Activated naive CD4-positive, alpha-beta T cell treated with anti-CD3 and anti-CD28 coated beads for 36 hours (primary cell): ENCODE measurements at places on chromosomes 12 and 14.

DNA sequence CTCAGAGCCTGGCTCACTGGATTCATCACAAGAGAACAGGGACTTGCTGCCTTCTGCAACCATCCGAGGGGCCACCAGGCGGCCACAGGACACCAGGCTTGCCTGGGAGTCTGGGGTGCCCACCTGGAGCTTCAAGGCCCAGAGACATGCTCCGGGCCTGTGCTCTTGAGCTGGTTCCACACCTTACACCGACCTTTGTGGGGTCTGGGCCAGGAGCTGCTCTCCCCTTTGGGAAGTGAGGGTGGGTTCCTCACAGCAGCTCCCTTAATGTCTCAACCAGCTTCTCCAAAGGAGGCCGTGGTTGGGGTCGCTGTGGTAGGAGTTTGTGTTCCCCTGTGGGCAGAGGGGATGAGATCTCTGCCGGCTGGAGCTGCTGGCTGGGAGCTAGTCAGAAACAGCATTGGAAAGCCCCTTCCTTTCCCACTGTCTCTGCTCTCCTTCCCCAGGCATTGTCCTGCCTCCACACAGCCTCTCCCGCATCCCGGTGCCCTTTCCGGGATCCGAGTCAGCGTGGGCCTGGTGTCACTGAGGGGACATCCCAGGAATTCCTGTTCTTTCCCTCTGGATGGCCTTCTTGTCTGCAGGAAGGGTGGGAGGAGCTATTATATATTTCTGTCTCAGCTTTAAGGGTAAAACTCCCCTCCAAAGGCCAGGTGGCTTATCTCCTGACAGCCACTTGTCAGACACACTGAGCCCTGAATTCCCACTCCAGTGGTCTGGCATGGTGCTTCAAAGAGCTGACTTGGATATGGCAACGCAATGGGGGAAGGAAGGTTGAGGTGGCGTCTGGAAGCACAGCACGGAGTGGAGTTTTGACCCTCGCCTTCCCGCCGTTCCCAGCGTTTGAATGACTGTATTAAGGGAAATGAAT lies 5.1 kb upstream of the PAPLN start:
- no peak for DNase-seq

DNA sequence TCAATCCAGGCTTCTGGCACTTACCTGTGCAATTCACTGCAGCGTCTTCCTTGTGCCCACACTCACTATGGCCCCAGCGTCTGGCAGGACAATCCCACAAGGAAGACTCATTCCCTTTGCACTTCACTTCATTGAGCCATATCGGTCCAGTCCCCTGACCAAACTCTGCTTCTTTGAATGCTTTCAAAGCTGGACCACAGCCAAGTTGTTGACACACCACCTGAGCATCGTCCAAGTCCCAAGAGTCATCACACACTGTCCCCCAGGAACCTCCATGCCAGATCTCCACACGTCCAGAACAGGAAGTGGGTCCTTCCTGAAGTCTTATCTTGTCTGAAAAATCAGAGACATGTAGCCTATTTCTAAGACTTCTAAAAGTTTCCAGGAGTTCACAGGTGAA lies 20.2 kb downstream of the CD163 start:
- no peak for DNase-seq

DNA sequence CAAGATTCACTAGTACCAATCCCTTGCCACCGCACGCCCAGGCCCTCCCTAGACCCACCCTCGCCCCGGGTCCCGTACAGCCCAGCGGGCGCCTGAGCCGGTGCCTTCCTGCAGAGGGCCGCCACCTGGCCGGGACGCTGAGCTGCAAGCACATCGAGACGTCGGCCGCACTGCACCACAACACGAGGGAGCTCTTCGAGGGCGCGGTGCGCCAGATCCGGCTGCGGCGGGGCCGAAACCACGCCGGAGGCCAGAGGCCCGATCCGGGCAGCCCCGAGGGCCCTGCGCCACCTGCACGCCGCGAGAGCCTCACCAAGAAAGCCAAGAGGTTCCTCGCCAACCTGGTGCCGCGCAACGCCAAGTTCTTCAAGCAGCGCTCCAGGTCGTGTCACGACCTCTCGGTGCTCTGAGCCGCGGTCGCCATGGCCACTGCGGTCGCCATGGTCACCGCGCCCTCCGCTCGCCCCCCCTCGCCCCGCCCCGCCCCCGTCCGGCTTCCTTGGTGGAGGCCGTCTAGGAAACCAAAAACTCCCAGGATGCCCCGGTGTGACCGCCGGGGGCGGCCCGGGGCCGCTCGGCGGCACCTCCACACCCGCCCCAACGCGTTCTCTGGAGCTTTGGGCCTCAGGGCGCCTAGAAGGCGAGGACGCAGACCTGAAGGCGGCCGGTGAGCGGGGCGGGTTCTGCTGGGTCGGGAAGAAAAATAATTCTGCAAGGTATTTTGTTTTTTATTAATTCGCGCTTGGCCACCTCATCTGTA lies 3.7 kb downstream of the REM2 start:
- DNase-seq = peak; percentile 87

- no peak for DNase-seq
These were observed 88.4 kb downstream of the MYF5 start for GRCh38 chr12:80805106-80805505.

DNA sequence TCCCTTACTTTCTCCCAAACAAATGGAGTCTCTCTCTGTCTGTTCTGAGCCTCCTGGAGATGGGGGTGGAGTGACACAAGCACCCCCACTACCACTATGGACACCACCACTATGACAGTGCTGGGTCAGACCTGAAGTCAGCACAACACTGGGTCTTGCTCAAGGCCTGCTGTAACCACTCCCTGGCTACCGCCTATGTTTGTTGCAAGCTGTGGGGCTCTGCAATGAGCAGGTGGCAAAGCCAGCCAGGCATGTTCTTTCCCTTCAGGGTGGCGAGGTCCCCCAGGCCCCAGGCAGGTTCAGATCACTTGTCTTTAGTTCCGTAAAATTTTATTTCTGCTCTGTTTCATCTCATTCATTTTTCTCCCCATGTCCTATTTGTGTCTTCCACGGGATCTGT lies 349.8 kb downstream of the TMEM121 start:
- DNase-seq = peak; percentile 2

DNA sequence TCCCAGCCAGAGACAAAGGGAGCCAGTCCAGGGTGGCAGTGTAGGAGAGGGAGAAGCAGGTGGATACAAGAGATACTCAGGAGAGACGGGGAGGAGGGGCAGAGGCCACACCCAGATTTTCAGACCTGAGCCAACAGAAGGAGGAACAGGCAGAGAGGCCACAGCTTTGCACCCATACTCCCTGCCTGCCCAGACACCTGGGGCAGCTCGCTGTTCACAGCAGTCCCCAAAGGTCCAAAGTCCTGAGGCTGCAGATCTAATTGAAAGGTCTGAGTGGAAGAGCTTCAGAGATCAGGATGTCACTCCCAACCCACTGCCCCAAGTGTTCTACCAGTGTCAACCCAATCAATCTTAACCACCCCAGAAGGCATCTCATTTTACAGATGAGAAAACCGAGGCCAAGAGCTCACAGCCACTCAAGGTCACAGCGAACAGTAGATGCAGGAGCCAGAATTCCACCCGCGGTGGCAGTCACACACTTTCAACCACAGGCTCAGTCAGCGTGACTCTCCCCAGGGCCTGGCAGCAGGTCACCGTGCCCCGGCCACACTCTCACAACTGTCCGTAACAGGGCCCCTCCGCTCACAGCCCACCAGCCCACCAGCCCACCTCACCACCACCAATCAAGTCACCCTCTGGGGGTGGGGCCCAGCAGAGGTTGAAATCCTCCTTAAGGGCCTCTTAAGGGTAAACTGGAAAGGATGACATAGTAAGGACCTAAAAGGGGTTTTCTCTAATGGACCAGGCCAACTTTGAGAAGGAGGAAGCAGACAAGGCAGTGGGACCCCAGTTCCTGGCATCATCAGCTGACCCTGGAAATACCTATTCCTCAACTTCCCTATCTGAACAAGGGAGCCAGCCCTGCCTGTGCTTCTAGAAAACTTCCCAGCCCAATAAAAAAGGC lies 33.3 kb downstream of the ACTN1 start:
- DNase-seq = peak; percentile 28

DNA sequence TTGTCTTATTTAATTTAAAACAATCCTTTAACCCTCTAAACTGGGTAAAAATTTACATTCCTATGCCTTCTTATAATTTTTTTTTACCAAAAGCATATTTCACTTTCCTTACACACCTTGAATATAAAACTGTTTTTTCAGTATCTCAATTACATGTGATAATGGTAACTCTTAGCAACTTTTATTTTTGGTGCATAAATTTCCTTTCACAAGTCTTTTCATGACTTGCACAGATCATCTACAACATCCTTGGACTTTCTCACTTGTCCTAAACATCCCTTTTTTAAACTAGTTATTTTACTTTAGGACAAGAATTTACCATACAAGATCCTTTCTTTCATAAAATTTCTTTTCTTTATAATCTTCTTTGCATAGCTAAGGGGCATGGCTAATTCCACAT lies 142.0 kb downstream of the LLPH start:
- DNase-seq = no peak

DNA sequence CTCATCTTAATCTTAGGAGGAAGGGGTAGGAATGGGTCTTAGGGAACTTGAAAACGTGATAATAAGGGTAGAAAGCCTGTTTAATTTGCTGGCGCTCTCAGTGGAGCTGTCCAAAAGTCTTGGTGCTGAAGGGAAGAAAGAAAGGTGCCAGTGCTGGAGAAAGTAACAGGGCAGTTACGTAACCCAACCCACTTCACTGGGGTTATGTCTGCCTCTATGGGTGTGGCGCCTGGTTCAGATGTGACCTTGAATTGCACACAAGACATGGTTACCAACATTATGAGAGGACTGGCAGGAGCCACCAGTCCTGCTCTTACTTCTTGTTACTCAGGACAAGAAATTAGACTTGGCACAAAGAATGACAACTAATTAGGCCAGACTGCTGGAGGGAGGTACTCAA lies 18.6 kb upstream of the GPATCH2L start:
- DNase-seq = peak; percentile 38

DNA sequence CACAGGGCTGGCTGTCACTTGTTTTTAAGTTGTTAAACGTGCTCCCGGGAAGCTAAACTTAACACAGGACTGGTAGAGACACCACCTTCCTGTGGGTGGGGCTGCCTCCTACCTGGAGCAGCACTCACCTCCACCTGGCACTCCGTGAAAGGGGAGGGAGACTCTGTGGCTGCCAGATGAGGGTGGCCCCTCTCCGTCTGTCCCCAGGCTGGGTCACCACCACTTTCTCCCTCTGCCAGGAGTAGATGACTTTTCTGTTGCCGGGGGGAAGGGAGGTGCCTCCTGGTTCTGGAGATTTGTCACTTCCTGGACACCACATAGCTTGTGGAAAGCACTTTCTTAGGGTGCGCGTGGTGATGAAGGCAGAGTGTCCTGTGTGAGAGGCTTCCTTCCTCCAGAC lies 81.3 kb downstream of the WDR20 start:
- DNase-seq = peak; percentile 33

GRCh38 chr12:122935318-122935717 lies 30.9 kb downstream of the ABCB9 start:
- no peak for DNase-seq

DNA sequence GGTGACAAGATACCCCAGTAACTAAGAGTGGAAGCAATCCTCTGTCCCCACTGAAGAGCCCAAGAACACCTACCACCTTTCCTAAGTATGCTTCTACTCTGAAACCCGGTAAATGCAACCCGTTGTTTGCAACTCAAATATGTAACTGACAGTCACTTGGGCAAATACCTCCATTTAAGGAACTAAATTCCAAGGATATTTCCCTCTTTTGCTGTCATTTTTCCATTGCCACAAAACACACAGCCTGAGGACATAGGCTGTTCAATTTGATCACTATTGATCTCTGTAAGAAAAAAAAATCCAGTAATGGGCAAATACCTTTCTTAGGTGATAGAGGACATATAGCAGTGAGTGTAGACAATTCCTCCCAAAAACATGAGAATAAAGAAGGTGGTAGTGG lies 6.6 kb upstream of the PHLDA1 start:
- no peak for DNase-seq

- DNase-seq = no peak
These were observed 42.0 kb downstream of the GXYLT1 start for GRCh38 chr12:42102720-42103119.

DNA sequence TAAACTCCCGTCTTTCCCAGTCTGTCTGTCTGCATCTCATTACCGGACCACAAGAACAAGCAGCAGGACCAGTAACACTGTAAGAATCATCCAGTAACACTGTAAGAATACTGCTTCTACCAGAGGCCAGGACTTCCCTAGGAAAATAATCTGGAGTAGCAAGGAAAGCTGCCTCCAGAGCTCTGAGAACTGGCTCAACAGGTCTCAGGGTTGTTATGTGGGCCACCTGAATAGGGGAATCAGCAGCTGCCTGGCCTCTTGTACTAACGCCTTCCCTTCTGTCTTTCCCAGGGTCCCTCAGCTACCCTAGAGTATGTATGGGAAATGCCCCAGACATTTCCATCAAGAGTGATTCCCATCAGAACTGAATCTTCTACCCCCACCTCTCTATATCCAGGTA lies 954 bp upstream of the SLC39A2 start:
- no peak for DNase-seq

GRCh38 chr14:100383727-100384158 lies 60.6 kb downstream of the SLC25A47 start:
- DNase-seq = peak; percentile 73

DNA sequence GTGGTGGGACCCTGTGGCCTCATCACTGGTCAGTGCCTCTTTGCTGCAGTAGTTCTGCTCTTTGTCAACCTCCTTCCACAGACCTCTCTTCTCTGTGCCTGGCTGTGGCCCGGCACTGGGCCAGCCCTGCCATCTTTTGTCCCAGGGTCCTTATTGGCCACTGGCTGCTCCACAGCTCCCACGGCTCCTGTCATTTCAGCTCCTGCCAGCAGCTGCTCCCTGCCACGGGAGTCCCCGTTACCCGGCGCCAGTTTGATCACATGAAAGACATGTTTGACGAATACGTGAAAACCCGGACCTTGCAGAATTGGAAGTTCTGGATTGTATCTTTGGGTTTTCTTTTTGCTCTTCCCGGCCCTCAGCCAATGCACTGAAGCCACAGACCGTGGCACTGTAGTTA lies 35.4 kb downstream of the IL31 start:
- no peak for DNase-seq

DNA sequence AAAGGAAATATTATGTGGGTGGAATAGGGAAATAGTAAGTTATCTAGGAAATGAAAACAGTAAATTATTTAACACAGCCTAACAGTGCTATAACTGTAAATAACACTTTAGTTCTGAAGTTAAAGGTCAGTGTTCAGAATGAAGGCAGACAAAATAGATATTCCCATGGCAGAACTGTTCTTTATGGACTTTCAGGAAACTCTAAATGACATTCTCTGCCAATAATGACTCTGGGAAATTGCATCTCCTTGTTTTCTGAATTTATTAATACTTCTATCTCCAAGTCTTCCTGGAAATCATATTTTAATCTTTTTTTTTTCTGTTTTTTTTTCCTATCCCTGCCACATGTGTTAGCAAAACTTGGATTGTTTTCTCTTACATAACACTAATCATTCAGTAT lies 101.4 kb downstream of the PDE3A start:
- DNase-seq = no peak

- DNase-seq = no peak
These were observed 208.6 kb downstream of the SLC38A4 start for GRCh38 chr12:46617167-46617566.
